ENCODE measurements at places on chromosomes 6 and 20.

GRCh38 chr6:14010275-14010674, 85.5 kb downstream of the RNF182 start:
- no peak for DNase-seq

DNA sequence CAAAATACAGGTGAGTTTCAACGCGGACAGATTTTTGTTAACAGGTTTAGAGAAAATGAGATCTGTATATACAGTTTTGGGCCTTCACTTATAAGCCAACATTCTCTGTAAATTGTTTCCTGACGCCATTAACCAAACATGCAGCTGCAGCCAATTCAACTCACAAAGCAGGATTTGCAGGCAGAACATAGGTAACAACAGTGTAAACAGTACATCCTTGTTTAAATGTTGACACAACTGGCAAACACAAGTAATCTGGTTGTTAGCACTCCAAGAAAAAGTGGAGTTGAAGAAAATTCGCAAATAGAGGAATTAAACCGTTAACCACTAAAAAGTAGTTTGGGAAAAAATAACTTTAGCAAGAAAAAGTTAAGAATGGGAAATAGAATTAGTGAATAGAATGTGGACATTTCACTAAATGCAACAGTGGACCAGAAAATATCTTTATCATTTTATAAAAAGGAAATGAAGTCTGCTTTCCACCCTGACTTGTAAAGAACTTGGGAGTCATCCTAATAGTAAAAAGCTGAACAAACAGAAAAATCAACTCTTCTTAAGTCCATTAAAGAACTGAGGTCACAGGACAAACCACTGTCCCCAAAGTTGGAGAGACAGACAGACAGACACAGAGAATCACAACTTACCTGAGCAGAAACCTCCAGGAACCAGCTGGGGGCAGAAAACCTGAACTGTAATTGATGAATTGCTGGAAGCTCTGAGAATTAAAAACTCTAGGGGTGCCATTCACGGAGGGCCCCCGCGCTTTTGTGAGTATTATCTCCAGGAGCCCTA, 10.1 kb downstream of the SMIM28 start:
- no peak for DNase-seq

GRCh38 chr20:57435498-57436222, 44.5 kb downstream of the RBM38 start:
- peak; percentile 82 for DNase-seq

- no peak for DNase-seq
Measured at GRCh38 chr6:40802481-40802880, 215.3 kb upstream of the LRFN2 start.

- DNase-seq: peak; percentile 70
Measured at GRCh38 chr20:62644044-62644795, 1.9 kb downstream of the SLCO4A1 start.

DNA sequence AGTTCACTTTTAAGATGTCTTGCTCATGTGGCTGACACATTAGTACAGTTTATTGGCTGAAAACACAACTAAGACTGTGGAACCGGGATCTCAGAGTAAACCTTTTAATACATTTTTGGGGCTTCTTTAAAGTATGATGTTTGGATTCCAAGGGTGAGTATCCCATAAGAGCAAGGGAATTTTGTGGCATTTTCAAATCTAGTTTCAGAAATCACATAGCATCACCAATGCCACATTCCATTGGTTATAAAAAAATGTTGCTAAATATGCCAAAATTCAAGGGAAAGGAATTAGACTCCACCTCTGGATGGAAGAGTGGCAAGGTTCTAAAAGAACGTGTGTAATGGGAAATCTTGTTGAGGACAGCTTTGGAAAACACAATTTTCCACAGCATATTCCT, 338.6 kb downstream of the COL12A1 start:
- no peak for DNase-seq

GRCh38 chr6:159282421-159282820, 113.2 kb downstream of the FNDC1 start:
- DNase-seq: no peak

GRCh38 chr20:57410398-57410920, 19.3 kb downstream of the RBM38 start:
- no peak for DNase-seq

DNA sequence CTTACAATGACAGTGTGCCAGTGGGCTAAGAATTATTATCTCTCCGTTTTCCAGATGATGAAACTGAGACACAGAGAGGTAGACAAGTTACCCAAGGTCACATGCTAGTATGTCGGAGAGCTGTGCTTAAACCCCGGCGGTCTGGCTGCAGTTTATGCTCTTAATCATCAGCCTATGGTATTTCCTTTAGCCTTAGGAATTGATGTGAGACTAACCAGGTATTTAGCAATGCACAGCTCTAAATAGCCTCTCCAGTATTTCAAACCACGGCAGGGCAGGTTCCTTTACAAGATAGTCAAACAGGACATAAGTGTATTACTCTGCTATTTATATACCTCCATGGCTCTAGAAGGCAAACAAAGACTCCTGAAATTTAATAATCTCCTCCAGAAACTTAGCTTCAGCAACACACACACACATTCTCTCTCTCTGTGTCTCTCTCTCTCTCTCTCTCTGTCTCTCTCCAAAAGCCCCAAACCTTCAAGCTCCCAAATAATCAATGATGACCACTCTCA, 142.0 kb upstream of the ZNF217 start:
- DNase-seq: peak; percentile 93

DNA sequence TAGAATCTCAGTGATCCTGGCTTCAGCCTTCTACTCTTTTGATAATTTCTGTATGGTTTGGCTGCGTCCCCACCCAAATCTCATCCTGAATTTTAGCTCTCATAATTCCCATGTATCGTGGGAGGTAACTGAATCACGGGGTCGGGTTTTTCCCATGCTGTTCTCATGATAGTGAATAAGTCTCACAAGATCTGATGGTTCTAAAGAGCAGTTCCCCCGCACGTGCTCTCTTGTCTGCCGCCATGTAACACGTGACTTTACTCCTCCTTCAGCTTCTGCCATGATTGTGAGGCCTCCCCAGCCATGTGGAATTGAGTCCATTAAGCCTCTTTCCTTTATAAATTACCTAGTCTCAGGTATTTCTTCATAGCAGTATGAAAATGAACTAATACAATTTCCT, 507.2 kb downstream of the CDH26 start:
- DNase-seq: no peak

- DNase-seq: no peak
Measured at GRCh38 chr20:36549628-36549941, 8.3 kb downstream of the MYL9 start.

DNA sequence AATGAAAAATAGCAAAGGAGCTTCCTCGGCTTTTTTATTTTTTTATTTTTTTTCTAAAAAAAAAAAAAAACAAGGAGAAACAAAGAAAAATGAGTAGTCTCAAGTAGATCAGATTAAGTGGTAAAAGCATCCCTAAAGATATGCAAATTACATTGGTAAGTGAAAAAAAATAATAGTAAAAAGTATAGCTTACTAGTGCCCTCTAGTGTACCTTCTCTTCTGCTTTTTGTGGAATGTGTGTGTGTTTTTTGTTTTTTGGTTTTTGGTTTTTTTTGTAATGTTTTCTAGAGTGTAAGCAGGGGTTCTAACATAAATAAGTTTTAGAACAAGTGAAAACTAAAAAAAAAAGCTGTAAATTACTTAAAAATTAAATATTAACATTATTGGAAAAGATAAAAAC, 1062.0 kb downstream of the HACE1 start:
- DNase-seq: no peak

DNA sequence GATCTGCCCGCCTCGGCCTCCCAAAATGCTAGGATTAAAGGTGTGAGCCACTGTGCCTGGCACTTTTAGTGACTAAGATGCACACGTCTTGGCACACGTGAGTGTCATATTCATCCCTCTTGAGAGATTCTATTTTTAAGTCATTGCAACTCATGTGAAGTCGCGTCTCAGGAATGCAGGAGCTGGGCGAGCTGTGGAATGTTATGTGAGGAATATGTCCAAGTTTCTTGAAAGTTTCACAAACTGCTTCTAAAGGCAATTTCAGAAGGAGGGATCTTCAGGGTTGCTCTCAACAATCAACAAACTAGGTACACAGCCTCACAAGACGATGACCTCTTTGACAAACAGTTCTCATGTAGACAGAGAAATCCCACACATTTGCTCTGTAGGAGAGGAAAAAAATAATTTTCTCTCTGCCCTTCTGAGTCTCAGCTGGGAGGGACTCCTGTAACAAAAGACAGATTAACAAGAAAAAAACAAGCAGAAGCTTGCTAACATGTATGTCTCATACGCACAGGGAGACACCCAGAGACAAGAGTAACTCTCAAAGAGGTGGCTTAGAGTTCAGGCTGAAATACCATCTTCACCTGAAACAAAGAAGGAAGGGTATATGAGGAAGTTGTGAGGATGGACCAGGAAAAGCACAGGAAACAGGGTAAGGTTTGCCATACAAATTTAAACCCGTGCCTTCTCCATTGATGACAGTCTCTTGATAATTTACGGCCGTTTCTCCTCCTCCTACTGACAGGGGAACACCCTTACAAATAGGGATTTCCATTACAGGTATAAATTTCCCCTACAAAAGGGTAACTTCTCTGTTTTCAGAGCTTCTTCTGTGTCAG, 45.3 kb upstream of the FAM50B start:
- peak; percentile 97 for DNase-seq

DNA sequence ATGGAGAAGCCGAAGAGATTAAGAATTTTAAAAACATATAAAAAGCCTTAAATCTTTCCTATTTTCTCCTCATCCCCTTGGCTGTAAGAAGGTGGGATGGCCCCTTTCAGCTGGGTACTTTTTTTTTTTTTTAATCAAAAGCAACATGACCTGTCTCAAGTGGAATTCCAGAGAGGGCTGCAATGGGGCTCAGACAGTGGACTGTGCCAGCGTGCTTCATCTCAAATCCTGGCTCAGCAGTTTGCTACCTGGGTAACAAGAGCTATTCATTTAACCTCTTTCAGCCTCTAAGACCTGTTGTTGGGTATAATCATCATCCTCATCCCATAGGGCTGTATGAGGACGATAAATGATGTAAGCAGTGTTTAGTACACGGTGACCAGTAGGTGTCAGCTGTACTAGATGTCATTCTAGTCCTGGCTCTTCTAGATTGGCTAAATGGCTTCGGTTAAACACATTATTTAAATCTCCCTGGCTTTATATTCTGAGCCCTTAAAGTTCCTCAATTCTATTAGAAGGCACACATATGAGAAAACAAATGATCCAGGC, 6.9 kb upstream of the PPP1R3G start:
- DNase-seq: peak; percentile 29

DNA sequence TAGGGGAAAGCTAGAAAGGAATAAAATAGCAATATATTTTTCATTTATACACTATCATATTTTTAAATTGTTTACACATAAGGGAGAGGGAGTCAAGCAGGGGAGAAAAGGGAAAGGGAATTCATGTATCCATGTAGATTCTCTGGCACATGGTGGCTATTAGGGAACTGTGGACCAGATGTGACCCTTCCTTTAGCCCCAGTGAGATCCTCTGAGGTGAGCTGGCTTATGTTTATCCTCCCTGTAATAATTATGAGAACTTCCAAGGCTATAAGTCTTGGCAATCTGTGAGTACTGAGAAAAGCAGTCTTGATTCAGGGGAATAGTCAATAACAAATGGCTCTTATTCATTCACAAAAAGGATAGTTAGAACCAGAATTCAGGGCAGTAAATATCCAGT, 42.6 kb downstream of the TSBP1 start:
- DNase-seq: no peak

DNA sequence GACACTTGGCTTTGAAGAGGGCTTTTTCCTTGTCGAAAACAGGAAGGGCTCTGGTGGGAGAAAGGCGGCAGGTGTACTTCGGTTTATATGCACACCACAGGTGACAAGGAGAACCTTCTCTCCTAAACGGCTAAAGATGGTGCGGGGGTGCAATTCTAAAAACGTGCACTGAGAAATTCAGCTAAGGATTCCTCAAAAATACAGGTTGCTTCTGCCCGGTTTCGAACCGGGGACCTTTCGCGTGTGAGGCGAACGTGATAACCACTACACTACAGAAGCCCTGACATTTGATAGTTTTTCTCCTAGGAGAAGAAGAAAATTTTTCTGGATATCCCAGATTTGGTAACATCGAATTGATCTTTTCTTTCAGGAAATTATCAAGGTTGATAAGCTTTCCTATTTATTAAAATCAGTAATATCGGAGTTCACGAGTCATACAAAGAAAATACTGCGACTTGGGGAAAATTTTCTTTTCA, 32.0 kb downstream of the POM121L2 start:
- peak; percentile 79 for DNase-seq

- no peak for DNase-seq
Measured at GRCh38 chr6:96478695-96479094, 42.9 kb upstream of the UFL1 start.

- DNase-seq: no peak
Measured at GRCh38 chr20:62880935-62881661, 19.5 kb upstream of the TCFL5 start.

DNA sequence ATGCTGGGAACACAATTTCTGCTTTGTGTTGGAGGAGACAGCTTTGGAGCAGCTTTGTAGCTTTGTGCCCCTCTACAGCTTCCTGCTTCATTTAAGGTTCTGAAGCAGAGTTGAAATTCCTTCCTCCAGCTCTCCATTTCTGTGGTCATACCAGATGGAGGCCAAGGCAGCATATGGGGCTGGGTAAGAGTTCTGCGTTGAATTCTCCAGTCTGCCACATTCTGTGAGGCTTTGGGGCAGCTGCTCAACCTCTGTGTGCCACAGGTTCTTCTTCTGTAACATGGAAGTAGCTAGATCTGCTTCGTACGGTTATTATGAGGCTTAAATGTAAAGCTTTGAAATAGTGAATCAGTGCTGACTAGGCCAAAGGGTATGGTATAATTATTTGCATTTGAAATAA, 2.9 kb upstream of the TRIM26 start:
- no peak for DNase-seq

DNA sequence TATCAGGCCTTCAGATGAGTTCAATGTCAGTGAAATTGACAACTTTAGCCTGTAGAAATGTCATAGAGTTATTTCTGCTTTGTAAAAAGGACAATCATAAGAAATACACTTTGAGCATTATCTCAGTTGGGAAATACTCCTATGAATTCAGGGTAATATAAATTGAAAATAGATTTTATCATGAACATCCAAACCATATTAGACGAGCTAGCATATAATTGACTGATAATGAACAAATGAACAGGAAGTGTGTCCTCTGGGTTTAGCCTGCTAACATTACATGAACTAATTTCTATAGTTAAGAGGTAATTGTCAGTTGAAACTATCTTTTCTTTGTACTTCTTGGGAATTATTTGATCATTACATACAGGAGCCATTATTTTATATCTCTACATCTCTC, 469.0 kb upstream of the RNF217 start:
- no peak for DNase-seq

GRCh38 chr20:31845300-31845863, at the start of gene FOXS1:
Gene FOXS1 (minus strand): TSS chr20:31845604. CDS start chr20:31845542, 62 bp downstream.
- DNase-seq: no peak

All from kidney tubule cell (primary cell).